ENCODE measurements at places on chromosomes 1 and 21.

GRCh38 chr1:232797856-232798510 lies 7.2 kb upstream of the MAP10 start:
- no peak for DNase-seq

GRCh38 chr1:44406737-44407429 lies 1.8 kb downstream of the RNF220 start:
- no peak for DNase-seq

GRCh38 chr1:67863637-67864036 lies 30.4 kb upstream of the GNG12 start:
- DNase-seq, result no peak

DNA sequence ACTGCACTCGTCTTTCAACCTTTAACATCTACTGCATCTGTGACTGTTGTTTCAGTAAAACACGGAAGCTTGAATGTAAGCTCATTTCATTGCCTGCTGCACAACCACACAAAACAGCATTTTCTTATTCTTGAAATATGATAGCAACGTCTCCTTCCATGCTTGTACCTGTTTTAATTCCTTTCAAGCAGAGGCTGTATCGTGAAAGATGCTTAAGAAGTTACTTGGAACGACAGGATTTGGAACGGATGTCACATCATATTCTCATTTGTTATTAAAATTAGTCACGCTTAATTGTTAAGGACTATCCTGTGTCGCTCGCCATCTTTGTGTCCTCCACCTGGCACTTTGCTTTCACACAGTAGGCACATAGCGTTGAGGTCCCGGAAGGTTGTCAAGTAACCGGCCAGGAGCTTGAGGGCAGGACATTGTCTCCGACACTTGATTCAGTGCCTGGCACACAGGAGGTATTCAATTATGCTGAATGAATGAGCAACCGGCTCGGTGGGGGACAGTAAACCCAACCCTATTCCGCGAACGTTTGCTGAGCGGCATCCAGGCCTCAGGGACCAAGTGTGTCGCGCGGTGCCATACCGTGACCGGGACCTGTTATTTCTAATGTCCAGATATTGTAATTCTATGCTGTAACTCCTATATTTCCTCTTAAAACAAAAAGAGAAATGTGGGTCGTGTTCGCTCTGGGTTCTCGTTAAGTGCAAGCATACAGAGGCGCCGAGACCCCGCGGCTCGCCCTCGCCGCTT lies 499 bp upstream of the SH3GLB1 start:
- DNase-seq, result peak; percentile 23

DNA sequence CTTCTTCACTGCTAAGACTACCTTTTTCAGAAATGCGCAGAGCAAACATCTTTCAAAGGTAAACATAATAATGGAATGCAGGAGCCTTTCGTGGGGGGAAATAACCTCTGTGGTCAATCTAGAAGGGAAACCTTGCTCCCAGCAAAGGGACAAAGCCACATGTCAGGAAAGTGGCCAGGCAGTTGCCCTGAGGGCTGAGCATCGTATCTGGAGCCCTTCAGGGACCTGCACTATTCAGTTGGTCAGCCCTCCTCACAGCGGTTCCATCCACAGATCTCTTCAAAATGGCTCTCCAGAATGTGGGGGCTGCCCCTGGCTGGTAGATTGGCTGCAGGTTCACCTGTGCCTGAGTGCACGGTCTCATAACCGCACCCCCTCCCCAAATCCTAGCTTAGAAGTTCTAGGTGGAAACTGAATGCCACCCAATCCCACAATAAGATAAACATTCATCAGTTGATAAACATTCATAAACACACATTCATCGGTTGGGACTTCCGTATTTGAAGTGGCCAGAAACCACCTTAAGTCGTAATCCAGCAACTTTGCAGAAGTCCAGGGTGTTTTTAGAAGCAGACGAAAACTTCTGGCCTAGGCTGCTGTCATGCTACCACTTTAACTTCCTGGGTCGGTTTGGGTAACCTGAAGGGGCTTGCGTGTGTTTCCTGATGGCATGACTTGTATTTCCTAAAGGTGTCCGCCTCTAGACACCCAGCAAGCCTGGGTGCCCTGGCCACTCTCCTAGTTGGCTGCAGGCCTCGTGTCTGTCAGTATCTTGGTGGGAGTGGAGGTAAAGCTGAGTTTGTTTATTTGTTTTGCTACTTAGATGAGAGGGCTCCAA lies 50.5 kb downstream of the RASSF5 start:
- peak; percentile 37 for DNase-seq

DNA sequence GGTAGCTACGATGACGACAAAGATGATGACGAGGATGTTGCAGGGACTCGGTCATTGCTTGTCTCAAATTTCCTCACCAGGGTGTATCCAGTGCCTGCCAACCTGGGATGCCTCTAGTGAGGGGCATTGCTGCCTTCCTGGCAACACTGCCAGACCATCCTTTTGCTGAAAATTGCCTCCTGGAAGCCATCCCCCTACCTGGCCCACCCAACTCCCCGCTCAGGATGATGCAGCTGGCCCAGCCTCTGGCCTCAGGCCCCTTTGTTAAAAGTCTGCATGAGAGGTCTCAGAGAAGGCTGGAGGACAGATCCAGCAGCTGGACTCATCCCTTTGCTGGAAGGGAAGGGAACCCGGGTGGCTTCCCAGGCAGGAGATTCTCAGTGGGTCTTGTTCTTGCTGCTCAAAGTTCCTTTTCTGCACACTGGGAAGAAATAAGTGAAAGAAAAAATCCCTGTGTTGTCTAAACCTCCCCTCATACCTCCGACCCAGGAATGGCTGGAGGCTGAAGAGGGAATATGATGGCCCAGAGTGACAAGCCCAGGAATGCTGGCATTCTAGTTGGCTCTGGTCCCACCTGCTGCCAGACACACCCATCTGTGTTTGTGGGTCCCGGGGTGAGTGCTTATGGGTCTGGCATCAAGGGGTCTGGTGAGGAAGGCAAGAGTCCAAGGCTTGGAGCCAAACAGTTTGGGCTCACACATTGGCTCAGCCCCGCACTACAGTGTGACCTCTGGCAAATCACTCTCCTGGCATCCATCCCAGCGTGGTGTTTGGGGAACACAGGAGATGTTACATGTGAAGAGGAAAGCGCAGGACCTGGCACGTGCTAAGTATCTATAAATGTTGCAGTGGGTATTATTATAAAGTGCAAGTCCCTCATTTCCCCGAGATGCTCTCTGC lies 6.7 kb upstream of the FNDC5 start:
- DNase-seq, result no peak

- no peak for DNase-seq
These were observed 6.0 kb downstream of the FTCD start for GRCh38 chr21:46149205-46149901.

GRCh38 chr1:58964428-58964827 lies 180.6 kb upstream of the JUN start:
- peak; percentile 70 for DNase-seq

- no peak for DNase-seq
These were observed 11.0 kb upstream of the PEAR1 start for GRCh38 chr1:156882543-156882942.

DNA sequence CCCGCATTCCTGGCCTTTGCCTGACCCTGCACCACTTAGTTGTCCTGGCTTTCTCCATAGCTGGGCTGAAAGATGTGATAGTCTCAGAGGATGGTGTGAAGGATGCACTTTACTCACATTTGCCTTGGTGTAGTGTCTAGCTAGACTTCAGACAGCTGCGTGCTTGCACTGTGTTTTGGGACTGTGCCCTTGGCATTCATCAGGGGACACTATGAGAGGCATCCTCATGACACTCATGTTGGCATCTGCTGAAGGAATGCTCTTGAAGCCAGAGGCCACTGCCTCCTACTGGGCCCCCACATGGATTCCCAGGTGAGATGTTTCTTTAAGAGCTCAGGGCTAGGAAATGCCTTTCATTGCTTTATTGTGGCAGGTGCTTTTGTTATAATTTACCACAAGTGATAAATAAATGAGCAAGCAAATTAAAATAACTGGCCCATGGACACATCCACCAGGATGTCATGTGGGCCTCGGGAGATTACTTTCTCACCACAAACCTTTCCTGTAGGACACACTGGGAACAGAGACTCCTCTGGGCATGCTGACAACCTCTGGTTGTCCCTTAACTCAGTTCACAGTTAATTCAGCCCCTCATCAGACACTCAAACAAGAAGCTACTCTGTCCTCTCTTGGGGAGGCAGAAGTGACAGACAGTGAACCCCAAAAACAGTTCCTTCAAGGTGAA lies 99.4 kb upstream of the SPATA6 start:
- DNase-seq, result no peak

DNA sequence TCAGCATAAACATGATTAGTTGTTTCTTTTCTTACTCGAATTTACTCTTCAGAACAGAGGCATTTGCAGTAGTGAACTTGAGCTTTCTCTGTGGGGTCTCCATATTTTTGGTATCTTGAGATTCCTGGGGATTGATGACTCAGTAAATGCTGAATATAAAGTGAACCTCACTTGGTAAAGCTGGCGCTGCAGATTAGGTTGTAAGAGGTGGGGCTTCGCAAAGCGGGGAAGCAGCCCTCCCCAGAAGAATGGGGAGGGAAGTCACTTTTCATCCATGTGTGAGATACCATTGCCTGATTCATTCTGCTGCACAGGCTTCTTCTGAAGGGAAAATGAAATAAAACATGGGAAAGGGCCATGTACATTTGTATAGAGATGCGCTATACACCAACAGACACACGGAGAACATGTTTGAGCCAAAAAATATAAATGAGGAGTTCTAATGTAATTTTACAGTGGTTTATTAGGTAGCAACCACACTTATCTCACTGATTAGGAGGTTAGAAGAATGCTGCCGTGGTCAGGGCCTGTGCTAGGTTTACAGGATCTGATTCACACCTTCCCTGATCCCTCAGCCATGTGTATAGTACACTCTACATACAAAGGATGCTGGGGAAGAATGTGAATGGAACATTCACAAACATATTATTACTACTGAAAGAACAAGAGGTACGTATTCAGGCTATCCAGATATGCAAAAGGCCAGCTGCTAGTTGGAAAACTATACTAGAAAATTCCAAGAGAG lies 63.5 kb downstream of the DNTTIP2 start:
- no peak for DNase-seq

GRCh38 chr1:44641126-44642102 lies 32.9 kb downstream of the TMEM53 start:
- DNase-seq, result no peak

- no peak for DNase-seq
These were observed 157.6 kb downstream of the PGBD5 start for GRCh38 chr1:230268371-230269170.

DNA sequence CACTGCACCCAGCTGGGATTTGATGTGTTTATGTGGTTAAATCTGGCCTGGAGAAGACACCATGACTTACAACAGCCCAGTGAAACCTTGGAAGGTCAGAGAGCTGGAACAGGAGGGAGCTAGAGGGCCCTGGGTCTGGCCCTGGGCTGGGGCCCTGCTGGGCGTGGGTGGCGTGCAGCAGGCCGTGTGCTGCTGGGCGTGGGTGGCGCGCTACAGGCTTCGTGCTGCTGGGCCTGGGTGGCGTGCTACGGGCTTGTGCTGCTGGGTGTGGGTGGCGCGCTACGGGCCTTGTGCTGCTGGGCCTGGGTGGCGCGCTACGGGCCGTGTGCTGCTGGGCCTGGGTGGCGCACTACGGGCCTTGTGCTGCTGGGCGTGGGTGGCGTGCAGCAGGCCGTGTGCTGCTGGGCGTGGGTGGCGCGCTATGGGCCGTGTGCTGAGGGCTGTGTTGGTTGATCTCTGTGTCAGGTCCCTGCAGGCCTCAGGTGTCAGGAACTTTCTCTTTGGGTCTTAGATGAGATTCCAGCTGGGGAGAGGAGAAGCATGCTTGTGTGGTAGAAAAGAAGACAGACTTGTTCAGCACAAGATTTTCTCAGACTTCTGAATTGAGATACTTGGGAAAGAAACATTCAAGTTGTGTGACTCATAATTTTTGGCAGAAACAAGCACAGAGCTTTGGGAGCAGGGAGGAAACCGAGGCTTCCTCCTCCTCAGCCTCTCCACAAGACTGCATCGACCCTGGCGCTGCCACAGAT lies 66.0 kb downstream of the COL18A1 start:
- no peak for DNase-seq

DNA sequence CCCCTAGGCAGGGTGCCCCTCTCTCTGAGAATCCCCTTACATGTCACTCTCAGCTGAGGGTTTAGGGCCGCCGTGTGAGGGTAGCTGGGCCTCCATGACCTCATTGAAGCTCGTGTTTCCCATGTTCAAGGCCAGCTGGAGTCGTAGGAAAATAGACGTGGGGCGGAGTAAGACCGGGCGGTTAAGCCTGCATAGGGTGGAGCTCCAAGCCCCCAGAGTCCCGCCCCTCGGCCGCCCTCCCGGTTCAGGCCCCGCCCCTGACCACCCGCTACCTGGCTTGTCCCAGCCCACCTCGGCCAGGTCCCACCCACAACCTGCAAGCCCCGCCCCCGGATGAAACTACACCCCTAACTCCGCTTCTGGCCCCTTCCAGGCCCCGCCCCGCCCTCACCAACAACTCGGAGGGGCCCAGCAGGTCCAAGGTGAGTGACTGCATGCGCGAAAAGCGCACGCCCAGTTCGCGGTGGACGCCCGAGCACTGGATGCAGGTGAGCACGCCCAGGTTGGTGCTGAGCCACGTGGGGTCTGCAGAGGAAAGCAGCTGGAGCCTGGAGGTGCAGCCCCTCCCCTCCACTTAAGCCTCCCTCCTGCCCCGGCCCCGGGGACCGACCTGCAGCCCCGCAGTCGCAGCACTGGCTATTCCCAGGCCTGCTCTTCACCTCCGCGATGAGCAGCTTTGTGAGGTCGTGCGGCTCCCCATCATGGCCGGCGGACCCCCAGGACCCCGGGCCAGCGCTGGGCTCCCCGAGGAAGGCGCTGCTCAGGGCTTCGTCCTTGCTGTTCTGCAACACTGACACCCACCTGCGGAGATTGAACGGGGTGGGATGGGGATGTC lies 12.2 kb upstream of the TCEA3 start:
- no peak for DNase-seq

- DNase-seq, result no peak
These were observed 6.1 kb upstream of the PSMA5 start for GRCh38 chr1:109432336-109432735.

DNA sequence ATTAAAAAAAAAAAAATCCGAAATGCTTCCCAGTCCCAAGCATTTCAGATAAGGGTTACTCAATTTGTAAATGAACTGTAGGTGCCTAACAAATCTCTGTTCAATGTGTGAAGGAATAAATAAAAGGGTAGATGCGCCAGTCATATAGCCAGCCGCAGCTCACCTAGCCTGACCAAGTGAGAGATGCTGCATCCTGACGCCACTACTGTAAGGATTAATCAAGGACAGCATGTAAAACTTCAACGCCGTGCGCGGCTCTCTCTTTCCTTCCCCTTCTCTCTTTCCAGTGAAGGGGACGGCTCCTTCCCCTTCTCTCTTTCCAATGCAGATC lies 441 bp downstream of the PPT1 start:
- no peak for DNase-seq
